IMR-90 (cell line): ENCODE measurements at places on chromosomes 2 and 18. TPM values are rescaled to one million over a fixed set of nuclear protein-coding genes. Genes with fewer than 3 reads are reported as not detected.

DNA sequence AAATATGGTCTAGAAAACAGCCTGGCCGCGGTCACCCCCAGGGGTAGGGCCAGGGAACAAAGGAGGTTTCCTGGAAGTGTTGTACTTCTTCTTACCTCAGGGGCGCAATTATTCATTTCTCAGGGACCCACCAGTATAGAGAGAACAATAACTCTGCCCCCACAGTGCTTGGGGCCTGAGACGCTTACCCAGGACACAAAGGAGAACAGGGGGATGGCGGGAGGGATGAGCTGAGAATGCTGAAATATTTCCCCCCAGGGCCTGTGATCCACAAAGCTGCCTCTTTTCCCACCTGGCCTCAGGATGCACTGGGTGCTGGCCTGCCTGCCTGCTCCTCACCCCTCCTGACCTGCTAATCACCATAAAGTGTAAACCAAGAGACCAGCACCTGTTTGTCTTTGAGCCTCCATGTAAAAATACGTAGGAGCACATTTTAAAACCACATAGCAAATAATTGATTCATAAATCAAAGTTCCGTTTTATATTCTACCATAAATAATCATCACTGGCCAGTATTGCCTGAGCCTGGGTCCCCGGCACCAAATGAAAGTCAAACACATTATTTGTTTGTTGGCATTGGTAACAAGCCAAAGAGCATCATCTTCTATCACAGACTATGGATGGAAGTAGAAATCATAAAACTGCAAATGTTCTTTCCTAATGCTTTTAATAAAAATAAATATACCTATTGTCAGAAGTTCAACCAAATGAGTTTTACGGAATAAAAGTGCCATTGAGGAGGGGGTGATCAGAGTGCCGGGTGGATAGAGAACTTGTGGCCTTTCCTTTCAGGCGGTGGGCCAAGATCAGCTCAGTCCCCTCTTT lies 67.3 kb upstream of the RMDN2 start:
- peak overlapping the region; percentile 71 for H3K27ac ChIP-seq
- DNase-seq, result peak; percentile 57
- H3K27me3 ChIP-seq, result no peaks in the 10 kb centered on the region; the same call in 1 of the 2 replicates
- no peak overlapping the region for H3K4me3 ChIP-seq

The LYPD6 gene
- total RNA-seq, result 0.90 and 1.4 TPM in 2 replicates

The GALR1 gene
- total RNA-seq, result not detected in 2 replicates

DNA sequence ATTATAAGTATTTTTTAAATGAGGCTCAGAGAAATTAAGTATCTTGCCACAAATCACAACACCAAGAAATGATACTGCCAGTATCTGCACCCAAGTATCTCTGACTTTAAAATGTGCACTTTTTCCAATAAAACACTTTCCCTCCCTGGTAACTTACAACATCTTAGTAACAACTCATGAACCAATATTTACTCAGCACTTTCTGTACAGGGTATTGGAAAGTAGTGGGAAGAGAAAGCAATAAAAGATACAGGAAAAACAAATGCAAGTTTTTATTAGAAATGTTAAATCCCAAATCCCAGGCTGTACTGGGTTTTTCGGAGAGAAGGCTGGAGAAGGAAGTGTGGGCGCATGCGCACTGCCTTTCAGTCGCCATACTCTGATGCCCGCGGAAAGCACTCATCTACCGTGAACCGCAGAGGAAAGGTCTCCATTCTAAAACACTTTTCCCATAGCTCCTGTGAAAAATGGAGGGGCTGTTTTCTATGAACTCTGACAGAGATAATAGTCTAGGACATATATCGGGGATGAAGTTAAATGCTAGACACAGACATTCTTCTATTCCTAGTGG lies 52.1 kb downstream of the L3MBTL4 start:
- H3K27ac ChIP-seq, result no peak overlapping the region
- H3K27me3 ChIP-seq, result no peaks in the 10 kb centered on the region; the same call in 1 of the 2 replicates
- no peak overlapping the region for H3K4me3 ChIP-seq
- no peaks in the 10 kb centered on the region for H3K36me3 ChIP-seq
- no peak for DNase-seq

The SERPINB10 gene
- total RNA-seq, result not detected in 2 replicates

- H3K27me3 ChIP-seq, result no peaks in the 10 kb centered on the region
- DNase-seq, result peak; percentile 4
- H3K4me3 ChIP-seq, result no peak overlapping the region
- H3K27ac ChIP-seq, result no peak overlapping the region
- H3K4me1 ChIP-seq, result no peaks in the 10 kb centered on the region
Measured at GRCh38 chr18:36247036-36247435, 50.5 kb upstream of the FHOD3 start.

The TMEM182 gene
- total RNA-seq, result 1.3 and 1.4 TPM in 2 replicates

DNA sequence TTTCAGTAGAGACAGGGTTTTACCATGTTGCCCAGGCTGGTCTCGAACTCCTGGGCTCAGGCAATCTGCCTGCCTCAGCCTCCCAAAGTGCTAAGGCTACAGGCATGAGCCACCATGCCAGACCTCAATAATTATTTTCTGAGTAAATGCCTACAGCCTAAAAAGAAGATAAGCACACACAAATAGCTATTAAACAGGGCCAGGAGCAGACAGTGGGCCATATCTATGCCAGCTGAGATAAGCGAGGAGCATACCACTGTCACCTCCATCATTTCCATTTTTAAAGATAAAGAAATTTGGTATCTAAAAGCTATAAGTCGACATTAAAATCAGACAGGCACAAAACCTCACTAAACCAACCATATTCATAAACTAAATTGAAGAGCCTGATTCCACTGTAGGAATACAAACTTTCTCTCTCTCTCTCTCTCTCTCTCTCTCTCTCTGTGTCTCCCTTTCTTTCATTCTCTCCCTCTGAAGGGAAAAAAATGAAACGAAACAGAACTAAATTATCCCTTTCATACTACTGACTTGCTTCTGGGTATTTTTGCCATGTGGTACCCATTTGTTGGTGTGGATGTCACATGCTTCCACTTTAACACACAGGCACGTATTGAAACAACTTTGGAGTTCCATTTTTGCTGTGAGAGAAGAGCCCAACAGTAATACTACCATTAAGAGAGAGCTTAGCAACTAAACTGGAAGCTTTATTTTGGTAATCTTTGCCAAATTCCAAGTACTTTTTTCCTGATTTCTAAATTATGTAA lies 51.0 kb downstream of the FARSB start:
- no peak for DNase-seq
- no peaks in the 10 kb centered on the region for H3K4me1 ChIP-seq
- no peak overlapping the region for H3K4me3 ChIP-seq
- H3K27me3 ChIP-seq, result no peaks in the 10 kb centered on the region

- peak overlapping the region; percentile 89 for H3K4me3 ChIP-seq
- H3K27me3 ChIP-seq, result no peaks in the 10 kb centered on the region
- H3K27ac ChIP-seq, result peak overlapping the region; percentile 97
Measured at GRCh38 chr2:175180701-175181103, 808 bp downstream of the ATP5MC3 start.

- peak; percentile 54 for DNase-seq
- peaks cover 22% of the 10 kb centered on the region for H3K36me3 ChIP-seq
- no peak overlapping the region for H3K4me3 ChIP-seq
- H3K27me3 ChIP-seq, result no peaks in the 10 kb centered on the region
Measured at GRCh38 chr18:9950289-9951016, 36.6 kb downstream of the VAPA start.

DNA sequence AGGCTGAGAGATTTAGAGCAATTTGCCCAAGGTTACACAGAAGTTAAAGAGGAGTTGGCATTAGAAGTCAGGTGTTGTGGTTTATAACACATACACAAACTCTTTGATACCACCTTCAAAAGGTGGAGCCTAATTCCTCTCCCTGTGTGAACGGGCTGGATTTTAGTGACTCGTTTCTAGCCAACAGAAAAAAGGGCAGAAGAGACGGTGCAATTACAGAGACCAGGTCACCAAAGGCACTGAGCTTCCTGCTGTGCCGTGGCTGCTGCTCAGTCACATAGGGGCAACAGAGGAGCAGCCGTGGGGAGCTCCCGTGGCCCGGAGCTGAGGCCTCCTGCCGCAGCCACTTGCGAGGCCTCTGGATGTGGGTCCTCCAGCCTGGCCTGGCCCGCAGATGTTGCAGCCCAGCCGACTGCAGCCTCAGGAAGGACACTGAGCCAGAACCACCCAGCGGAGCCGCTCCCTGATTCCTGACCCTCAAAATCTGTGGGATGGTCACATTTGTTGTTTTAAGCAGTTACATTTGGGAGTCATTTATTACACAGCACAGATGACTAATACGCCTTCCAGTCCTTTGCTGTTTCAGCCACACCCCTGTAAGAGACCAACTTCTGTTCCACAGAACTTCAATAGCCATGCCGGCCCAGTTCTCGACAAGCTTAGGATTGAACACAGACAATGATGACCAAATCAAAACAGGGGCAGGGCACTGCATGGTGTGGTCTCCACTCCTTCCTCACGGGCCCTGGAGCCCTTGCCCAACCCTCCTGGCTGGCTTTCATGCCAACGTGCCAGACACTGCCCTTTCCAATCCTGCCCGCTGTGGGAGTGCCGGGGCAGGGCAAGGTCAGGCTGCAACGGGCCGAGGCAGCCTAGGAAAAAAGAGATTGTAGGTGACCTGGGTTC lies 17.1 kb downstream of the EDAR start:
- H3K27ac ChIP-seq, result no peak overlapping the region
- no peak overlapping the region for H3K4me3 ChIP-seq
- H3K36me3 ChIP-seq, result no peaks in the 10 kb centered on the region
- H3K4me1 ChIP-seq, result no peaks in the 10 kb centered on the region

The IL36B gene
- not detected in 2 replicates for total RNA-seq

DNA sequence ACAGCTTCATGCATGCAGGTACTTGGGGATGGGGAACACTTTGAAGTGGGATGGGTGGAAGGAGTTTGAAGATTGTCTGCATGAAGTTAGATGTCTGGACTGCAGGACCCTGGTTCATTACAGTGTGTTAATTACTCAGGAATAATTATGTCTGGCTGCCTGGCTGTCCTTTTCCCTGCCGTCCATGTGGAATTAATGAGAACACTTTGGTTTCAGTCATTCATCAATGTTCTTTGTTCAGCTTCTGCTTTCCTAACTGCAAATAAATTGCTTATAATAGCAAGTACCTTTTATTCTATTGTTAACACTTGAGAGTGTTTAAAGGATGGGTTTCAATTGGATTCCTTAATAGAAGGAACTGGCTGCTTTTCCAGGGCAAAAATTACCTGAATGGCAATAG lies 35.8 kb downstream of the MTCL1 start:
- DNase-seq, result no peak
- no peaks in the 10 kb centered on the region for H3K27me3 ChIP-seq
- peaks cover 16% of the 10 kb centered on the region for H3K4me1 ChIP-seq
- H3K4me3 ChIP-seq, result no peak overlapping the region

GRCh38 chr2:77746780-77747179 lies 224.6 kb upstream of the LRRTM4 start:
- no peak overlapping the region for H3K27ac ChIP-seq
- no peaks in the 10 kb centered on the region for H3K4me1 ChIP-seq
- no peak for DNase-seq
- no peak overlapping the region for H3K4me3 ChIP-seq
- H3K27me3 ChIP-seq, result no peaks in the 10 kb centered on the region

The SLC30A3 gene
- total RNA-seq, result under 0.01 TPM in 1 of 2 replicates, not detected in the other

GRCh38 chr18:7064346-7064745 lies 53.3 kb downstream of the LAMA1 start:
- H3K36me3 ChIP-seq, result no peaks in the 10 kb centered on the region
- DNase-seq, result no peak
- no peak overlapping the region for H3K27ac ChIP-seq
- no peaks in the 10 kb centered on the region for H3K27me3 ChIP-seq

DNA sequence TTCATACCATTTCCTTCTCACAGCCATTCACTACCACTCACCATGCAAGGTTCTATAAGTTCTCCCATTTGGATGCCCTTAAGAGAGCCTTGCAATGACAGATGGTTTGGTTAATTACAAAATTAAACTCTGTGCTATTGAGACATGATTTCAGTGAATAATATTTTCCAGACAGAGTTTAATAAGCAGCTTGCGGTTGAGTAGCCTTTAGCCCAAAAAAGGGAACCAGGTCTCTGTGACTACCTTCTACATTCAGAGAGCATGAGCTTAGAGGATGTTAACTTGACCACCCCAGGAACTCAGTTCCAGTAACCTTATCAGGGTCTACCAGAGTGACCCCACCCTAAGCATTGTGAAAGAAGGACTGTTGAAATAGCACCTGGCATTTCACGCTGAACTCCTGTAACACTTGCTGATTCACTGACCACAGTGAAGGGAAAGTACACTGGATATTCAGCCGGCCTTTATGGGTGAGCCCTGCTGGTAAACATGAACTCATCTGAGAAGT lies 1173.1 kb upstream of the ZEB2 start:
- DNase-seq, result peak; percentile 90
- H3K27me3 ChIP-seq, result no peaks in the 10 kb centered on the region
- no peak overlapping the region for H3K27ac ChIP-seq
- H3K4me3 ChIP-seq, result no peak overlapping the region
- peaks cover 2% of the 10 kb centered on the region for H3K4me1 ChIP-seq

The SETBP1 gene
- total RNA-seq, result 0.28 and 0.36 TPM in 2 replicates

GRCh38 chr18:61400016-61400635 lies 66.9 kb downstream of the CDH20 start:
- peaks cover 3% of the 10 kb centered on the region; the same call in 1 of the 2 replicates for H3K4me1 ChIP-seq
- DNase-seq, result no peak
- H3K27me3 ChIP-seq, result no peaks in the 10 kb centered on the region
- no peak overlapping the region for H3K27ac ChIP-seq

DNA sequence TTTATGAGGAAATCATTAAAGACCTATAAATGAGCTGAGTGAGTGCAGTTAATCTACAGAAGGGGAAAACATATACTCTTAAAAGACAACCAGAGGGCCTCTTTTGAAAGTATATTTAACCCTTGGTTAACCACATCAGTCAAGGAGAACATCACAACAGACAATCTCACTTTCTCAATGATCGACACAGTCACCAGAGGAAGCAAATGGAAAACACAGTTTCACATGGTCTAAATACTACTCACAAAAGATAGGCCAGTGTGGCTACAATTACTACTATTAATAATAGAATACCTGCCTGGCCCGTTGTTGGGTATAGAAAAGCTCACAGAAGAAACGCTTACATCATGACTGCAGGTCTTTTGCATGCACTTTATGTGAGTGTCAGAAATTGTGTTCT lies 426.2 kb downstream of the NCKAP5 start:
- no peak overlapping the region for H3K27ac ChIP-seq
- H3K4me3 ChIP-seq, result no peak overlapping the region
- peaks cover 1% of the 10 kb centered on the region; the same call in 1 of the 2 replicates for H3K36me3 ChIP-seq
- no peaks in the 10 kb centered on the region for H3K27me3 ChIP-seq

GRCh38 chr2:148882051-148882450 lies 7.0 kb downstream of the KIF5C start:
- no peak overlapping the region for H3K27ac ChIP-seq
- no peak for DNase-seq
- H3K4me3 ChIP-seq, result no peak overlapping the region
- H3K27me3 ChIP-seq, result peaks cover 5% of the 10 kb centered on the region
